ENCODE measurements at places on chromosomes 12 and 14.

DNA sequence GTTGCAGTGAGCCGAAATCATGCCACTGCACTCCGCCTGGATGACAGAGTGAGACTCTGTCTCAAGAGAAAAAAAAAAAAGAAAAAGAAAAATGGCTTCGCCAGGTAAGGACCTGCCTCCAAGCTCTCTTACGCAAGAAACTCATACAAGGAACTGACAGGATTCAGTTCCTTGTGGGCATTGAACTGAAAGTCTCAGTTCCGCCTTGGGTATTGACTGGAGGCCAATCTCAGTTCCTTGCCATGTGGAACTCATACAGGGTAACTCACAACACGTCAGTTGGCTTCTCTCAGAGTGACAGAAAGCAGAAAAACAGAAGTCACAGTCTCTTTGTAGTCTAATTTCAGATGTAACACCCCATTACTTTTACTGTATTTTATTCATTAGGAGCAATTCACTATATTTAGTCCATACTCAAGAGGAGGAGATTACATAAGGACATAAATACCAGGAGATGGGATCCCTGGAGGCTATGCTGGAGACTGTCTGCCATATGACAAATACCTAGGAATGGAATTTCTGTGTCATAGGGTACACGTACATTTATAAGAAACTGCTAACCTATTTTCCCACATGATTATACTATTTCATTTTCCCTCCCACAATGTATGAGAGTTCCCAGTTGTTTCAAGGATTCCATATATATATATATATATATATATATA, 11.4 kb upstream of the NOPCHAP1 start:
- DNase-seq: no peak

DNA sequence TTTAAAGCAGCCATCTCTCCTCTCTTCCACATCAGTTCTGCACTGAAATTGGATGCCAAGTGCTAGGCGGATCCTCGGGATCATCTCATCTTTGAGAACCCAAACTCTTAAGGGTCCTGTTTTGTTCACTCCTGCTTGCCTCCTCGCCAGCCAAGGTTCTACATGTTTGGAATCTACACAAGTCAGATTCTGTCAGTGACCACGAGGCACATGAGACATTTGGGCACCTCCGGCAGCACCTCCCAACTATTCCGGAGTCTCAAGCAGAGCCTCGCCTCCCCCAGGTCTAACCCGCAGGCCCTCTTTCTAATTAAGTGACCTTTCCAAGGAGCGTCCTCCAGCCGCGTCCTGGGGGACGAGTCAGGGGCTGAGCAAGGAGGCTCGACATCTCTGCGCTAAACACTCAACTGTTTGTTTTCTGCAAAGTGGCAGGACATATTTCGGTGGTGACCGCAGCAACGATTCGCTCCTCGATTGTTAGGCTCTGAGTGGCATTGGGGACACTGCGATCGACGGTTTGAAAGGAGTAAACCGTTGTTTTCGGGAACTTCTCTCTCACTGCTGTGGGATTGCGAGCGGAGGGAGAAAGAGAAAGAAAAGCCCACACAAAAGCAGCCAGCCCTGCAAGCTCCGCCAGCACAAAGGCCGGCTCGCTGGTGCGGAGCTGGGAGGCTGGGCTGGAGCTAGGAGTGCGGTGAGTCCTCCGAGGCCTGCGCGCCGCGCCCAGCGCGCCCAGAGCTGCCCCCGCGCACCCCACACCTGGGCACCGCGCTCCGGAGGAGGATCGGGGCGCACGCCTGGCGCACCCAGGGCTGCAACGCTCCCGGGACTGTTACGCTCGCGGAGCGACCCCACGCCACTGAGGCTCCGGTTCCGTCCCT, 640 bp downstream of the ARMH4 start:
- no peak for DNase-seq

- DNase-seq: no peak
These were observed 483.3 kb downstream of the VRK1 start for GRCh38 chr14:97280526-97280925.

GRCh38 chr12:24360461-24360860, 411.0 kb upstream of the SOX5 start:
- no peak for DNase-seq

GRCh38 chr12:87185367-87185766, 843.8 kb downstream of the C12orf50 start:
- no peak for DNase-seq

DNA sequence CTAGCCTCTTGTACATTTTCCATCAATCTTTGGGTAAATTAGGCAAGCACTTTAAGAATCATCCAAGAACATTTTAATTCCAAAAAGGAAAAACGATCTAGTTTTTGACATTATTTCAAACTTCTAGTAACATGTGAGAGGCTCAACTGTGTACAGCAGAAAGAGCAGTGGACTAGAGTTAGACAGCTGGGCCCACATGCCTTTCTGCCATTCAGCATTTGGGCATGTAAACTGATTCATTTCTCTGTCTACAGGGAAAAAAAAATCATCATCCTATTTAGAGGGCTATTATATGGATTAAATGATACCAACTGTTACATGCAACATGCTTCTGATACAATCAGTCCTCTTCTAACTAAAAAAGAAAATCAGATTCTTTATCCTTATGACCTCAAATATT, 17.7 kb downstream of the ATP2B1 start:
- no peak for DNase-seq

DNA sequence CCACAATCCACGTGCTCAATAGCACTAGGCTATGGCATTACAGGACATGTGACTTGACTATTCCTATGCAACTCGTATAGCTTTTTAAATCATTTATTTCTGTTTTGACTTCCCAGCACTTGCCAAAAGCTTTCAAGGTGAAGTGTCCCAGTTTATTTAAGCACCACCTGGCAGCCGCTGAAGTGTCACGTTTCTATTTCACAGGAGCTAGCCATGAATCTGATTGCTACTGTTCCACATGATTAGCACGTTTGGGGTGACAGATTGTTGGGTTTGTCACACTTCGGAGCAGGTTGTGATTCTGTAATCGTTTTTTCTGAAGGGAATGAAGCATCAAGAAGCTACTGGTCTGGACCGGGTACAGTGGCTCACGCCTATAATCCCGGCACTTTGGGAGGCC, 39.9 kb upstream of the BICDL1 start:
- no peak for DNase-seq

GRCh38 chr14:58724206-58724605, 86.4 kb downstream of the DACT1 start:
- DNase-seq: no peak

DNA sequence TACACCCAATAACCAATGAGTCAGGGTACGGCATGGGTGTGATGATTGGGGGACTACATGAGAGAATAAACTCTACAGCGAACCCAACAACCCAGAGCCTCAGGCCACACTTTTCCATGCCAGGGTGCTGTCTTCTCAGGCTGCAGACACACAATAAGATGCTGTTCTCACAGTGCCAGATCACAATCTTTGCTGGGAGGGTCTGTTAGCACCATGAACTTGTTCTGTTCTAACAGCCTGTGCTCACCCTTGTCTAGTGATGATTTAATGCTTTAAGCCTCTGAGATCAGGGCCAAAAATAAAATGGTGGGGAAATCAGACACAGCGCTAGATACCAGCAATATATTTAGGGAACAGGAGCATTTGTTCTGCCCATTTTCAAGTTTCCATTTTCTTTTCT, 621.9 kb upstream of the TBX3 start:
- no peak for DNase-seq

GRCh38 chr14:70909733-70910614, 2.7 kb downstream of the PCNX1 start:
- no peak for DNase-seq

GRCh38 chr12:123059500-123059899, 79.0 kb downstream of the ARL6IP4 start:
- no peak for DNase-seq

- DNase-seq: no peak
These were observed 92.2 kb downstream of the PTPRR start for GRCh38 chr12:70828351-70828750.

DNA sequence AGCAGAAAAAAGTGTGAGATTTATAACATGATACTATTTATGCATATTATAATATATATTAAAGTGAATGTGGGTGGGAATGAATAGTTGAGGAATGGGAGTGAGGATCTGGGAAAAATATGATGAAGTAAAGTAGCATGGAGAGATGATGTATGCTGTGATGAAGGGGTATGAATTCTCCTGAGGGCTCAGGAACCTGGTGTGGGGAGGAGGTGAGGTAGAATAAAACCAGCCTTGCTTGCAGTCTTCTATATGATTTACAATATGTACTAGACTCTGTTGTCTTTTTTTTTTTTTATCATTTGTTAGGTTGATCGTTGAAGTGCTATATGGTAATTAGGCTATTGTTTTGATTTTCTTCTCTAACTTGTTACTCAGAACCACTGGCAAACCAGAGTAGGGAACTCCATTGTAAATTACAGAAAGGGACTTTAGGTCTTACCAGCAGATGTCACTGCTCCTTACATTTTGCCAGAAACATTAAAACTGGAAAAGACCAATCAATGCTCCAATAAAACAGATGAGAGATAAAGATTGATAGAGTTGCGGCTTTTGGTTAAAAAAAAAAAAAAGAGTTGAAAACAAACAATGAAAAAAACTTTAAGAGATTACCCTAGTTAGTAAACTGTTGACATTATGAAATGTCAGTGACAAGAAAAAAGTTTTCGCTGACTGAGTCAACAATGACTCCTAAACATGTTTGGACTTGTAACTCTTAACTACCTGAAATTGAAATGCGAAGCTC, 39.9 kb downstream of the ATL1 start:
- no peak for DNase-seq

DNA sequence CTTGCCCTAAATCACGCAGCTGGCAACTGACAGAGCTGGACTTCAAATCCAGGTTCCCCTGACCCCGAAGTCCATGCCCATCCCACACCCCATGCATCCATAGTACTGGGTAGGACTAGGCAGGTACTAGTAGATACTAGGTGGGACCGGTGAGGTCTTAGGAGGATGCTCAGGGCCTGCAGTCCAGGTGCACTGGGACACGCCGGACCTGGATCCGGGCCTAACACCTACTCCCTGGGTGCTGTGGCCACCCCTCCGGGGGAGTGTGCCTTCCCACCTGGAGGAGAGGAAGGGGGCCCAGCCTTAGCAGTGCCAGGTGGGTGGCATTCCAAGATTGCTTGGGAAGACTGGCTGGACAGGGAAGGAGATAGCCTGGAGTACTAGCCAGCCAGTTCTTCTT, 64.8 kb downstream of the CACNA1C start:
- no peak for DNase-seq

DNA sequence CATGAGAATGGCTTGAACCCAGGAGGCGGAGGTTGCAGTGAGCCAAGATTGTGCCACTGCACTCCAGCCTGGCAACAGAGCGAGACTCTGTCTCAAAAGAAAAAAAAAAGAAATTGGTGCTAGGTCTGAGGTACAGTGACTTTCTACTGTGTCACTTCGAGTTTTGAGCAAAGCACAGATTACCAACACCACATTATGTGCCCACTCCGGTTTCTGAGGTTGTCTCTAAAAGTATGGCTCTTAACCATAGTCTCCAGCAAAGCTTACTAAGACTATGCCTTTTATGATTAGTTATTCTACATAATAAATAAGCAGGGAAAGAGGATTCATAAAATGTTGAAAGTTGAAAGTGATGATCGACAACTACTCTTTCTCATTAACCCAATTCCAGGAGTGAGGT, 8.0 kb downstream of the RBM23 start:
- no peak for DNase-seq

- no peak for DNase-seq
These were observed 30.7 kb downstream of the CEP290 start for GRCh38 chr12:88111074-88111652.

GRCh38 chr12:44441155-44441554, 435.0 kb downstream of the NELL2 start:
- no peak for DNase-seq

GRCh38 chr14:102984336-102985102, 62.1 kb downstream of the AMN start:
- no peak for DNase-seq

DNA sequence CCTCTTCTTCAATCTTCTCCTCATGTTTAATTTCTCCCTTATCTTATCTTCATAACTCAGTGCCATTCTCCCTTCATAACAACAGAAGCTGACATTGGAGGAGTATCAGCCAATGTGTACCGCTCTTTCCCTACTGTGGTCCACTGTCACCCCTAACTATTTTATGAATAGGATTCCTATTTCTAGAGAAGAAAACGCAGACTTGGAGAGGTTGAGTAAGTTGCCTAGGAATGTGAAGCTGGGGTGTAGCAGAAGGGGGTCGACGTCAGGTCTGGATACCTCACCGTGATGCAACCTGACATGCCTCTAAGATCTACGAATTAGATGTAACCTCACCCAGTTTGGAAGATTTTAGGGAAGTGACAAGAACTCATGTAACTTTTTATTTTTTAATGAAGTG, 17.1 kb downstream of the LMO3 start:
- DNase-seq: no peak

DNA sequence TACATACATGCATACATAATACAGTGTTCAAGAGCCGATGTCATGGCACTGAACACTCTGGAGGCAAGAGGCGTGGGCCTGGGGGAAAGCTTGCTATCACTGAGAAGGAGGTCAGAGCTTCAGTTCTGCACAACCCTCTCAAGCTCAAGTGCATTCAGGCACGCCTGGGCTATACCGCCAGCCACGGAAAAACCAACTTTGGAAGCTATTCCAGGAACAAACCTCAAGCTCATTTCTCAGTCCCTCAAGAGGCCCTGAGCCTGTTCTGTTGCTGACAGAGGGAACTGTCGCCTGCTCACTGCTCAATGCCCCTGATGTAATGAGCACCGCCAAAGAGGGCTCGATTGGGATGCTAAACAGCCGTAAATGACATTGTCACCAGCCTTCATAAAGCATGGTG, 9.2 kb downstream of the NOS1 start:
- no peak for DNase-seq

DNA sequence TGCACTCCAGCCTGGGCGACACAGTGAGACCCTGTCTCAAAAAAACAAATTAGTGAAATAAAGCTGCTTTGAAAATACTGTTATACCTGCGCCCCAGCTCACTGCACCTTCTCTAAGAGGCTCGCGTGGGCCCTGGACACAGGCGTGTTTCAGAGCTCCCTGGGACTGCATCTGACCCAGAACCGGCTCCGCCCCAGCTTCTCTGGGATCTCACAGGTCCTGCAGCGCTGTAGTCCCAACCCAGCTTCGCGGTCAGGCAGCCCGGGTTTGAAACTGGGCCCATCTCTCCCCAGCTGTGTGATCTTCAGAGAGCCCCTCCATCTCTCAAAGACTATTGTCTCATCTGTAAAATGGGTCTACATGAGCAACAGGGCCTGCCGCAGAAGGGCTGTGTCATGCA, 7.5 kb downstream of the RIMBP2 start:
- no peak for DNase-seq

GRCh38 chr12:88580051-88580871, at the start of gene KITLG:
Gene KITLG, minus strand, starts transcription at chr12:88580471. Its CDS starts 193 bp downstream, at chr12:88580278.
- DNase-seq: no peak
